ENCODE measurements at places on chromosomes 2 and 18.

GRCh38 chr2:74219846-74220486 lies 21.6 kb downstream of the MTHFD2 start:
- DNase-seq = peak; percentile 48

- DNase-seq = no peak
Observed at GRCh38 chr2:57698935-57699449, 347.6 kb upstream of the VRK2 start.

DNA sequence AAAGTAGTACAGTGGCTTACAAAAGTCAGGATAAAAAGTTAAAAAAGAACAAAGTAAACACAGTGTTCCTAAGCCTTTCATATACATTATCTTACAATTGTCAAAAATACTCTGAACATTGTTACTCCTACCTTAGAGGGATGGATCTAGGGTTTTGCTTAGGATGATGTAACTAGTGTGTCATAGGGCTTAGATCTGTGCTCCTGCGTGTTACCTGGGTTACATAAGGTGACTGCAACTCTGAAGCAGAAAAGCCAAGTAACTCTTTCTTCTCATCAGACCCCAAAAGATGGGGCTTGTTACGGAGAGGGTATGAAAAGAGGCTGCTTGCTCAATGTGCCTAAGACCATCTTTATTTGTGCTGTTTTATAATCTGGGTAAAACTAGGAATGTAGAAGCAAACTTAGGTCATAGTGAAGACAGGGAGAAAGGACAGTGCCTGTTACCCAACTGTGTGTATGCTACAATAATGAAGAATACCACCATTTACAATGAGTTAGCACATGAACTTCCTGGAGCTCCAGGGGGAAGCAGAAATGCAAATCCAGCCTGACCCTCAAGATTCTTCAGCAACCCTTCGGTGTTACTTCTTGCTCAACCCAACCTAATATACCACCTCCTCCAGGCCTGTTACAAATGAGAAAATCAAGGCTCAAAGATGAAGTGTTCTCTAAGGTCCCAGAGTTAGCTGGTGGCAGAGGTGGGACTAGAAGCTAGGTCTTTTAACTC lies 42.0 kb upstream of the STK17B start:
- no peak for DNase-seq

DNA sequence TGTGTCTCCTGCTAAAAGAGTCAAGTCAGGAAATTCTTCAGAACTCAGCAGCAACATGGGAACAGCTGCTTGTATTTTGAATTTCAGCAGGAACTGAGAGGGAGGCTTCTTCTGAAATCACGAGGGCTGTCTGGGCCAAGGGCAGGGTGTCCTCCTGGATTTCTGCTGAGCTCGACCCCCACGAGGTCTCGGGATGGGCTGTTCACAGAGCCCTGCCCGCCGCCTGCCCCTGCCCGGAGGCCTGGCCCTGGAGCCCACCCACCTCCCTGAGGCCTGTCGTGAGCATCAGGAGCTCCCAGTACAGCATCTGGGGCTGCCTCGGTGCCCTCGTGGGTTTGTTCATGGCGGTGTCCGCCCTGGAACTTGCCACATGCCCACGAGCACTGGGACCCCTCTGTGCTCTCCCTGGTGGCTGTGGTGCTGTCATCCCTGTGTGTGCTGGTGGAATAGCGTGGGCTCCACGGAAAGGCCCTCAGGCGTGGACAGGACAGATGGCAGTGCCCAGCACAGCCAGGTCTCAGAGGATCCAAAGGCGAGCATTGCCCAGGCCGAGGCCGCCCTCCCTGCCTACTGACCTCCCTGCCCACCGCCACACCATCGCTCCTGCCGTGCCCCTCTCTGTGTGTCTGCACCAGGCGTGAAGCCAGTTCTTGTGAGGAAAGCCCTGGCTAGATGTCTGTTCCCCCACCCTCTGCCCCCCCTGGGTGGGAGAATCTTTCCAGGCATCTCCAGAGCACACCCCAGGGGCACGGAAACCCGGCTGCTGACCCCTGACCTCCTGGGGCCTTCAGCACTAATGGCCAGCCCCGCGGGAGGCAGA lies 25.9 kb downstream of the RAMP1 start:
- DNase-seq = no peak

GRCh38 chr2:68715353-68716041 lies 19.1 kb upstream of the ARHGAP25 start:
- DNase-seq = peak; percentile 75

- DNase-seq = no peak
Observed at GRCh38 chr2:179446476-179447141, 182.0 kb upstream of the SESTD1 start.

- DNase-seq = no peak
Observed at GRCh38 chr2:99032001-99032400, 96.0 kb upstream of the CRACDL start.

DNA sequence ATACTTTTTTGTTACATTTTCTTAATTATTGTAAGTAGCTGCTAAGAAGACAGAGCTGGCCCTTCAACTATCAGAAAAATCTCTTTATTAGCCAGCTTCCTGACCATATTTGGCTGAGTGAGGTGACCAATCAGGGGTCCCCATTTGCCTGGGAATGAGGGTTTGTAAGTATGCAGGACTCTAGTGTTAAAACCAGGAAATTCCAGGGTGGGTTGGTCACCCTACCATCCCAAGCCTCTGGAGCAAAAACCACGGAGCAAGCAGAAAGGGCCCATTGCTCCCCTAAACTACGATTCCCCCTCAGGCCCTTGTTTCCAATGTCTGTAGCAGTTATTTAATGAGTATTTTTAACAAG lies 165.6 kb upstream of the NCKAP5 start:
- no peak for DNase-seq

- no peak for DNase-seq
Observed at GRCh38 chr2:73254343-73255006, 20.4 kb downstream of the CCT7 start.

- DNase-seq = no peak
Observed at GRCh38 chr18:36017232-36017631, 44.8 kb downstream of the RMP24 start.

DNA sequence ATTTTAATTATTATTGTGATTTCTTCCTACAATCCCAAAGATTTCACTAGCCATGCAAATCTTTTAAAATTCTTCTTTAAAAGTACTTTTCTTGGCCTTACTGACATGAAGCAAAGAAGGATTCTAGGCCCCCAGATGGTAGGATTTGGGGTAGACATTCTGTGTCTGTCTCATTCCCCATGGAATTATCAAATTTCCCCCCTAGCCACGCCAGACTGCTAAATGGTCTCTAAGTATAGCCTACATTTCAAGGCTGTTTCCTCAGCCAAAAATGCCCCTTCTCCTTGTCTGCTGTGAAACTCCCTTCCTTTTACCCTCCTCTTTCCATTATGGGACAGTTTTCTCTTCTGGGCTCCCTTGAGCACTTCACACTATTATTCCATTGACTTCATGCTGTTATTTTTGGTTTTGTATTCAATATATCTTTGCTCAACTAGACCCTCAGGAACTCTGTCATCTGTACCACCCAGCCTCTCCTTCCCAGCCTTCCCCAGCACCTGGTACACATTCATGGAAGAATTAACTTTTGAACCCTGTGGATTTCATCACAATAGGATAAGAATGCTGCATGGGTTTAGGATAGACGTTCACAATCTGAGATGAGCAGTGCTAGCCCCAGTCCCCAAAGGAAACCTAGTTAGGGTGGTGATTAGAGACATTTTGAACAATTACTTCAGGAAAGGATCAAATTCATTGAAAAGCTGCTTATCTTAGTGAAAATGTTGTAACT lies 21.5 kb upstream of the CYP1B1 start:
- DNase-seq = no peak

DNA sequence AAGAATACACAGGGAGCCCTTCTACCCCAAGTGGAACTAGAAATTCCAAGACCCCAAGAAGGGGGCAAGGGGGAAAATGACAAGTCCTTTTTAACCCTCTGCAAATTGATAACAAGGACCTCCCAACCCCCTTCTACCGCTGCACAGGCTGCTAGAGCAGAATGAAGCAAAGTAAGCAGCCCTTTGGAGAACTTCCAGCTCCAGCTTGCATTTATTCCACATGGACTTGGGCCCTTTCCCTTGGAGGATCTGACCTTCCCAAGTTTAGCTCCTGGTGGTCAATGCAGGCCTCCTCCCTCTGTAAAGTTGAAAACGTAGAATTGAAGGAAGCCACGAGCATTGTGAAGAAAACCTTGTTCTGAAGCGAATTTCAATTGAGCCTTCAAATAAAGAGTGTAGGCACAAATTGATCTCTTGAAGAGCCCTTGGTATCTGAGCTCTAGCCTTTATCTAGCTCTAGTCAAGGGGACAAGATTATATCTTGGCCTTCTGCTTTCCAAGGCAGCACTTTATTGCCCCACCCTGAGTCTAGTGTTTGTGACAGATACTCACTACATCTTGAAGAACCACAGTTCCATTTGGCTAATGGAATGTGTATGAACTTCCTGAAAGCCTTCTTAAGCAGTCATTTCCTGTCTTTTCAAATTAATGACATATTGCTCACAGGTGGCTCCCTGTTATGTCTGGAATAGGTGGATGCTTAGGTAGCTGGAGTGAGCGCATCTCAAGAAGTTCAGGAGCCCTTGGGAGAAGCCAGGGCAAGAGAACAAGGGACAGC lies 37.2 kb downstream of the SLC14A2 start:
- DNase-seq = no peak

GRCh38 chr18:74902147-74902455 lies 304.4 kb downstream of the ZNF407 start:
- no peak for DNase-seq

DNA sequence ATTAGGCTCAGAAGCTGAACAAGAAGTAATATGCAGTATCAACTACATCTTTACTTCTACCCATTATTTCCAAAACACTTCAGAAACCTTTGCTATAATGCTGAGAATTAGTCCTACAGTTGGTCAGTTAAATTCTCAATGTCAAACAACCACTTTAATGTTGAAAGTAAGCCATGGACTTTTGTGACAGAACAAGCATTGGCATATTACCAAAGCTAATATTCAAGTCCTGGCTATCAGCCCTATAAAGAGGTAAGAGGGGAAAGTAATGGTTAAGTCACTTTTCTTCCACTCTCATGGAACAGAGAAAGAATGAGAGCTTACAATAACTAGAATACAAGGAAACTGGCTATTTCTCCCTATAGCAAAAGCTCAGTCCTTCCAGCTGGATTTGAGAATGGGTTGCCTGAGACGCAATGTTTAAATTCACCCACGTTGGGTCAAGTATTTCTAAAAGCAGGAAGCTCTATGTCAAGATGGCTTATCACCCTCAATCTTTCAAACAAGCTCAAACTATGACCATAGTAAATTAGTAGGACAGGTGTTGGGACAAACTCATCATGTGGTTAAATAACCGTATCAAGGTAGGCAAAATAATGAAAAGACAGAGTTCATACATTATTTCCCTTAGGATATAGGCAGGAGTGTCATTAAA lies 31.4 kb upstream of the MFSD6 start:
- no peak for DNase-seq

DNA sequence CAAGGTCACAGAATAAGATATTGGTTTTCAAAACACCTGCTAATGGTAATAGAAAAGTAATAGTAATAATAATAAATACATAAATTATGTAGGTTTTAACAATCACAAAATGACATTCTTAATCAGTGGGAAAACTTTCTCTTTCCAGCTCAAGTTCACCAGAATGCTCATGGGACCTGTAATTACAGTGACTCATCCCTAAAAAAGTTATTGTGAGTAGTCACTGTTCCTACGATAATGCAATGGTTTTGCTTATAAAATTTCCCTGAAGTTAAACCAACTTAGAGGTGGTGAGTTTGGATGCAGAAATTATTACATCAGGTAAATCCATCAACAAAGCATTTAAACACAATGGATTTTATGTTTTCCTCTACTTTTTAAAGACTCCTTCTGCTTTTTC lies 502.3 kb downstream of the PID1 start:
- DNase-seq = no peak

DNA sequence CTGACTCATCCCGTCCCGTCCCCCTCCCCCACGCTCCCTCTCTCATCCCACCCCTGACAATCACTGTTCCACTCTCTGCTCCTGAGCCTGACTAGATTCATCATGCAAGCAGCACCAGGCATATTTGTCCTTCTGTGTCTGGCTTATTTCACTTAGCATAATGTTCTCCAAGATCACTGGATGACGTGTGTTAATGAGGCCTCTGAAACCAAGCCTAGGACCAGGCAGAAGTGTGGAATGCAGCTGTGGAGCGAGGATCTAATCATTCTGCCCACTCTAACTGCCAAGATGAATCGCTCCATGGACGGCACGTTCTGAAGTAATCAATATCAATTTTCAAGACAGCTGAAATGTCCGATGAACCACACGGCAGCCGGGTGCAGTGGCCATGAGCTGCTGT lies 122.4 kb upstream of the ZNF236 start:
- DNase-seq = no peak

DNA sequence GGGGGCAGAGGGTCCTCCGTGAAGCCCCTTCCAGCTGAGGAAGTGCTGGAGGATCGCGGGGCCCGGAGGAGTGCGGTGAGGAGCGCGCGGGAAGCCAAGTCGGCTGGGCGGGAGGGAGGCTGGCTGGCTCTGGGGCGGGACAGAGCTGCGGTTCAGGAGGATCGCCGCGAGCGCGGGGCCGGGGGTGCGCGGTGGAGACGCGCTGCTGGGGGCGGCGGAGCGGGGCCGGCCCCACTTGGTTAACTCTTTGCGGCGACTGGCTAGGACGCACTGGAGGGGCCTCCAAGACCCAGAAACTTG lies 464 bp downstream of the CYBRD1 start:
- no peak for DNase-seq

Data from activated CD8-positive, alpha-beta memory T cell treated with anti-CD3 and anti-CD28 coated beads for 24 hours (primary cell).